ENCODE measurements at places on chromosomes 5 and 9. TPM values are rescaled to one million over a fixed set of nuclear protein-coding genes. Genes with fewer than 3 reads are reported as not detected.

The IL4 gene
- polyA plus RNA-seq, result 0.43 TPM

The PTPRD gene
- 190 TPM for polyA plus RNA-seq

The MPDZ gene
- 72.8 TPM for polyA plus RNA-seq

DNA sequence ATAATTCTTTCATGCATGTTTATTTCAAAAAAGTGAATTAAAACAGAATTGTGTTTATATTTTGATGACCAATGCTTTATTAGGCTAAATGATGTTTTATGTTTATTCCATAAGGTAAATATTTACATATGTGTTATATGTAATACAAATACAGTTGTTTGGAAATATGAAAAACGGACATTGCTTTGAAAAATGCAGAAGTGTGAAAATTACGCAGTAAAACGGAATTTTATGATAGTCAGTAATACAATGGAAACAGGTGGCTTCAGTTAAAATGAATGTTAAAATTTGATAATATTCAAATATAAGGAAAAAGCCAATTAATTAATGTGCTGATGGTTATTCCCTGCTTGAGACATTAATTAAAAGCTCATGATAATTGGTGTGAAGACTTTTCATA lies 1633.8 kb downstream of the MAT2B start:
- no peak for DNase-seq
- no peak overlapping the region for H3K27ac ChIP-seq
- H3K27me3 ChIP-seq, result no peaks in the 10 kb centered on the region
- no peak overlapping the region for H3K4me3 ChIP-seq
- H3K36me3 ChIP-seq, result no peaks in the 10 kb centered on the region
- H3K4me1 ChIP-seq, result no peaks in the 10 kb centered on the region

DNA sequence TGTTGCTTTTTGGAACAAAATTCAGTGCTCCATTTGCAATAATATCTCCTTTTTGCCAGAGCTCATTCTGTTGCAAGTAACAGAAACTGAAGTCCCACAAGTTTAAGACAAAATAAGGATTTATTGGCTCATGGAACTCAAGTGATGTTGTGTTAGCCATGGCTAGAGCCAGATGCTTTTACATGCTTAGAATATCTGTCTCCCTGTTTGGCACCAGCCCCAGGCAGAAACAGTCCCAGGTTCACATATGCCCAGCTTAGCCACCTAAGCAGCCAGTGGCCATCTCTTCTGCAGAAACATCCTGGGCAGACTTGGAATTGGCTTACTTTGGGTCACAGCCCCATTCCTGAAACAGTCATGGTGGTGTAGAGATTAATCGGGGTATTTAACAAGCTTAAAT lies 540.9 kb upstream of the SGCD start:
- no peaks in the 10 kb centered on the region for H3K4me1 ChIP-seq
- no peaks in the 10 kb centered on the region for H3K27me3 ChIP-seq
- DNase-seq, result no peak
- no peak overlapping the region for H3K27ac ChIP-seq
- H3K36me3 ChIP-seq, result no peaks in the 10 kb centered on the region

Data from spinal cord (tissue), 10 donors.